Hepatocyte (in vitro differentiated cells): ENCODE measurements at places on chromosomes 1 and 21.
A peak's percentile ranks its signal among the peaks of the same experiment; 100 is the strongest.

DNA sequence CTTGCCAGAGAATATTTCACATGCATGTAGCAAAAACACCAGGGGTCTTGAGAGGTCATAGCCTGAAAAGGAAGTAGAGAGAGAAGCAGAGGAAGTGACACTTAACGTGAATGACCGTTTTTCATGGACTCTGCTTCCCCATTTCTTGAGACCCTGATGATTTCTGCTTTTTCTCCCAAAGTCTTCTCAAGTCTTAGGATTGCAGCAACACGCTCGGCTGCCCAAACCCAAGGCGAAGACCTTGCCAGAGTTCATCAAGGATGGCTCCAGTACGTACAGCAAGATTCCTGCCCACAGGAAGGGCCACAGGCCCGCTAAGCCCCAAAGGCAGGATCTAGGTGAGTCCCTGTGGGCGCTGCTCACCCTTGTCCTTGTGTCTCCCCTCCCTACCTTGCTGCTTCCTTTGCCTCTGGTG is 12.8 kb downstream of the THEMIS2 start:
- DNase-seq, result no peak

GRCh38 chr1:159991513-159991912 is 37.5 kb upstream of the SLAMF9 start:
- DNase-seq, result peak; percentile 42

DNA sequence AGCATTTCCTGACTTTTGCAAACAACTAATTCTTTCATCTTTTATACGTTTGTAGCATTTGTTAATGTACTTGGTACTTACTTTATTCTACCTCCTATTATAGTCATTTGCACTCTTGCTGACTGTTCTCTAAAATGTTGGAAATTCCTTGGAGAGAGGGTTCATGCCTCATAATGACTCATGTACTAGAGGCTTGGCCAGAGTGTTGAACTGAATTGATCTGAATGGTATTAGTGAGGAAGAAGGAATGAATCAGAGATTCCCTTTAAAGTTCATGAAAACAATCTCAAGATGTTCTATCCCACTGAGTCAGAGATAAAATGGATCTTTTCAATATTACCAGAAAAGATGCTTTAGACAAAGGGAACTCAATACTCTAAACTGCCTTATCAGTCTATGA is 383.4 kb downstream of the SEC16B start:
- DNase-seq, result no peak

- no peak for DNase-seq
Measured at GRCh38 chr1:203454986-203455471, 20.6 kb upstream of the PRELP start.

GRCh38 chr1:237084341-237085077 is 42.5 kb downstream of the RYR2 start:
- DNase-seq, result no peak

GRCh38 chr1:184035719-184036516 is 1.6 kb downstream of the COLGALT2 start:
- no peak for DNase-seq

GRCh38 chr1:201539561-201540431 is 869 bp downstream of the NAV1 start:
- DNase-seq, result peak; percentile 71

DNA sequence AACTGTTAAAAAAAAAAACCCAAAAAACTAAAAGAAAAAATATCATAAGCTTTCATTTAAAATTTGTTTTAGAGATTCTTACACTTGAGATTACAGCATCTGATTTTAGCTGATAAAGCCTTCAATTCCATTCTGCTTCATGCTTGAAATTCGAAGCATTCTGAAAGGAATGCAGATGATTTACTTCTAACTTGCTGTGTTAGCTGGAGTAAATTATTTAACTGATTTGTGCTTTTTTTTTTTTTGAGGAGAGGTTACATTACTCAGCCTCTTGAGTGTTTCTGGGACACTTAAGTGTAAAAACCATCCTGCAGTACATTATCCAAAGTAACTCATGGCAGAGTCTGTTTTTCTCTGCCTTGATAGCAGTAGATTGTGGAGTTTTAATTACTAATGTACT is 4.5 kb upstream of the TRIM67 start:
- DNase-seq, result no peak

- DNase-seq, result no peak
Measured at GRCh38 chr1:48016515-48016914, 19.3 kb upstream of the TRABD2B start.

GRCh38 chr1:12138196-12139168 is 28.3 kb upstream of the TNFRSF1B start:
- DNase-seq, result no peak

DNA sequence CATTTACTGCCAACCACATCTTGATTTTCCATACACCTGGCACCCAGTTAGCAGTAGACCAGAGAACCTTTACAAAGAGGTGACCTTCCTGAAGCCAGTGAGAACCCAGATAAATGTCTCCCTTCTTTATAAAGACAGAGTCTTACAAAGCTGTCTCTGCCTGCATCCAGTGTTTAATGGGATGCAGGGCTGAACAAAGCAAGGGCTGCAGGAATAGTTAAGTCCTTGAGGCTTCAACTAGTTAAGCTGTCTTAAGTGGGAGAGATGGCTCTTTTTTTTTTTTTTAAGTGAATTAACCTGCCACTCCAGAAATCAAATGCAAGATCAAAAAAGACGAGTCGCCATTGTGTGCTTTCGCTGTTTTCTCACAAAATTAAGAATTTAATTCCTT is 1.5 kb downstream of the AHCYL1 start:
- DNase-seq, result no peak

DNA sequence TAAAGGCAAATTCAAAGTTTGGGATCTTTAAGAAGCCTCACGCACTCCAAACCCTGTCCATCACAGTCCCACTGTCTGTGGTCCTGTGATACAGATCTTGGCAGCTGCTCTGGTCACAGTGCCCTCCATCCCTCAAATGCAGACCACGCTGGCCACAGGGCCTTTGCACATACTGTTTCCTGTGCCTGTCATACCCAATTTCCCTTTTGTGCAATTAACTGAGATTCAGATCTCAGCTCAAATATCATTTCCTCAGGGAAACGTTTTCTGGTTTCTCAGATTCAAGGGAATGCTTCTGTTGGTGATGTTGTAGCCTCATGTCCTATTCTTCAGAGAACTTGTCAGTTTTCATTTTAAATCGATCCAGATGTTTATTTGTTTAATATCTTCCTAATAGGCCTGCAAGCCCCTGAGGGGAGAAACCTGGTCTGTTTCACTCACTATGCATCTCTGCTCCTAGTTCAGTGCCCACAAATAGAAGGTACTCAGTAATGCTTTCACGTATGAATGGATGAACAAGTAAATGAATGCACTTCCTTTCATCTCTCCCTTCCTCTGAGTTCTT is 24.2 kb upstream of the GRIK3 start:
- DNase-seq, result no peak

GRCh38 chr1:172544481-172545104 is 11.6 kb downstream of the SUCO start:
- no peak for DNase-seq

DNA sequence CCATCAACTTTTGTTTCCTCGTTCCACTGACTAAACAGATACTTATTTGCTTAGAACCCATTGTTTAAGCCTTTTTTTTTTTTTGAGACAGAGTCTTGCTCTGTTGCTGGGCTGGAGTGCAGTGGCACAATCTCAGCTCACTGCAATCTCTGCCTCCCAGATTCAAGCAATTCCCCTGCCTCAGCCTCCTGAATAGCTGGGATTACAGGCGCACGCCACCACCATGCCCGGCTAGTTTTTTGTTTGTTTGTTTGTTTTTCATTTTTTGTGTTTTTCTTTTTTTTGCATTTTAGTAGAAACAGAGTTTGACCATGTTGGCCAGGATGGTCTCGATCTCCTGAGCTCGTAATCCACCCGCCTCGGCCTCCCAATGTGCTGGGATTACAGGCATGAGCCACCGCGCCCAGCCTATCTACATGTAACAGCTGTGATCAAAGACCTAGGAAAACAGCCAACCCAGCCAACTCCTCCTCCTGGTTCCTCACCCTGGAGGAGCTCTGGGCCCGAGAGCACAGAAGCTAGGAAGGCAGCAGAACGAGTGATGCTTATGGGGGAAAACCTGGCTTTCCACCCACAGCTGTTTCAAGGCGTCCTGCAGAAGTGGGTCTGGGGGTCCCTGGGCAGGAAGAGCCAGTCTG is 32.9 kb downstream of the KCNN3 start:
- no peak for DNase-seq

DNA sequence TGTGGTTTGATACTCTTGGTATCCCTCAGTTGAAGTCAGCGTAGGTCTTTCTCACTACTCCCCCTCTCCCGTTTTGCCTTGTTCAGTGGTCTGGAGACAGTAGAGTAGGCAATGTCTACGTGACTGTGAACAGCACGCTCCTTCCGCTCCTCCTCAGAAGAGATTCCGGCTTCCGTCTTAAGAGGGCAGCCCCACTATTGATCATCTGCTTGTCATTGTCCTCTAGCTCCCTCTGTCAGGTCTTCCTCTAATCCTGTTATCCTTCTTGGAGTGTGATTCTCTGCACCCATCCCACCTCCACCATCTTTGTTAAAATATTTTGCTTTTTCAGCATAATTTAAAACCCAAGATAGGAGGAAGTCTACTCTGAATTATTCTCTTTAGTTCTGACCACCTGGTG is 129.9 kb upstream of the KCNK2 start:
- DNase-seq, result no peak

DNA sequence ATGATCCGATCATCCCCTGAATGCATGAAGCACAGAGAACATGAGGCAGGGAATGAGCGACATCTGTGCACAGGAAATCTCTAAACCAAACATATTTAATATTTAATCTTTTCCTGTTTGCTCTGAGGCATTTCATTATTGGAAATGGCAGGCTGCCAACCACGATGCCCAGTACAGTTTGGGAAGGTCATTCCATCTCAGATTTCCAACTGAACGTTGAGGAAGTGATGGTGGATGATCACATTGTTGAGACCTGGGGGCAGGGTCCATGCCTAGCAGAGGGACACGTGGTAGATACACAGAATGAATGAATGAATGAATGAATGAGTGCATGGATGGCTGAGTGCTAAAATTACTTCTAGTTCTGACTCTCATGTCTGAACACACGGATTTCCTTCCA is 15.9 kb upstream of the FASLG start:
- no peak for DNase-seq

- no peak for DNase-seq
Measured at GRCh38 chr1:16122350-16122881, 33.5 kb downstream of the EPHA2 start.

GRCh38 chr1:208071435-208072031 is 160.6 kb upstream of the CD34 start:
- no peak for DNase-seq

GRCh38 chr1:211928993-211929637 is 98.6 kb upstream of the LPGAT1 start:
- peak; percentile 77 for DNase-seq

DNA sequence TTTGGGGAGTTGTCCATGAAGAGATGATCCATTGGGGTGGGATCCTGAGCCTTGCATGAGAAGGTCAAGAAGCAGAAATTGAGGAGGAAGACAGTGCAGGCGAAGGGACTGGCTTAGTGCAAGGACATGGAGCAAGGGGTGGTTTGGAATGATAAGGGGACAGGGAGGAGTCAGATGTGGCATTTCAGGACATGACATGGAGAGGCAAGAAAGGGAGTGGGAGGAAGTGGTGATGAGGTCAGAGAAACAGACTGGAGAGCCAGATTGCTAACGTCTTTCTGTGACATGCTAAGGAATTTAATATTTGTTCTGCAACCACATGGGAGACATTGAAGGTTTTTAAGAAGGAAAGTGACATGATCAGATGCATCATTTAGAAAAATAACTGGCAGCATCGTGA is 346.8 kb upstream of the FMN2 start:
- no peak for DNase-seq

DNA sequence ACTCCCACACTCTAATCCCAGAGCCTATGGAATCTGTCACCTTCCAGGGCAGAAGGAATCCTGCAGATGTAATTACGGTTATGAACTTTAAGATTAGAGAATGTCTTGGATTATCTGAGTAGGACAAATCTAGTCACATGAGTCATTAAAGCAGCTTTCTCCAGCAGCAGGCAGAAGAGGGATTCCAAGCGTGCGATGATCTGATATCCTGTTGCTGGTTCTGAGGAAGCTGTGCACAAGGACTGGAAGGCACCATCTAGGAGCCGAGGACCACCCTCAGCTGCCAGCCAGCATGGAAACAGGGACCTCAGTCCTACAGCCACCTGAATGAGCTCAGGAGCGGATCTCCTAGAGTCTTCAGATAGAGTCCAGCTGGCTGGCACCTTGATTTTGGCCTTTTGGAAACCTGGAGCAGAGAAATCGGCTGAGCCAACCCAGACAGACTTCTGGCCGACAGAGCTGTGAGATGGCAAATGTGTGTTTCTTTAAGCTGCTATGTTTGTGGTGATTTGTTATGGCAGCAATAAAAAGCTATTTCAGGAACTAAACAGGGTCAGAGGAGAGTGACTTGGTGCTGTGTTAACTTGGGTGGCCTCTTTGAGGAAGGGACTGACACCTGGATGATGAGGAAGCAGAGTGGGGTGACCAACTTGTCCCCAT is 34.5 kb downstream of the LRRN2 start:
- DNase-seq, result peak; percentile 37

DNA sequence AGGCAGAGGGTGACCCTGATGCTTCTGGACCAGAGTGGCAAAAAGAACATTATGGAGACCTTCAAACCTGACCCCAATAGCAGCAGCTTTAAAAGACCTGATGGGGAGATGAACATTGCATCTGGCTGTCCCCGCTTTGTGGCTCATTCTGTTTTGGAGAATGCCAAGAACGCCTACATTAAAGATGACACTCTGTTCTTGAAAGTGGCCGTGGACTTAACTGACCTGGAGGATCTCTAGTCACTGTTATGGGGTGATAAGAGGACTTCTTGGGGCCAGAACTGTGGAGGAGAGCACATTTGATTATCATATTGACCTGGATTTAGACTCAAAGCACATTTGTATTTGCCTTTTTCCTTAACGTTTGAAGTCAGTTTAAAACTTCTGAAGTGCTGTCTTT is 45.8 kb downstream of the TRAF5 start:
- DNase-seq, result no peak

DNA sequence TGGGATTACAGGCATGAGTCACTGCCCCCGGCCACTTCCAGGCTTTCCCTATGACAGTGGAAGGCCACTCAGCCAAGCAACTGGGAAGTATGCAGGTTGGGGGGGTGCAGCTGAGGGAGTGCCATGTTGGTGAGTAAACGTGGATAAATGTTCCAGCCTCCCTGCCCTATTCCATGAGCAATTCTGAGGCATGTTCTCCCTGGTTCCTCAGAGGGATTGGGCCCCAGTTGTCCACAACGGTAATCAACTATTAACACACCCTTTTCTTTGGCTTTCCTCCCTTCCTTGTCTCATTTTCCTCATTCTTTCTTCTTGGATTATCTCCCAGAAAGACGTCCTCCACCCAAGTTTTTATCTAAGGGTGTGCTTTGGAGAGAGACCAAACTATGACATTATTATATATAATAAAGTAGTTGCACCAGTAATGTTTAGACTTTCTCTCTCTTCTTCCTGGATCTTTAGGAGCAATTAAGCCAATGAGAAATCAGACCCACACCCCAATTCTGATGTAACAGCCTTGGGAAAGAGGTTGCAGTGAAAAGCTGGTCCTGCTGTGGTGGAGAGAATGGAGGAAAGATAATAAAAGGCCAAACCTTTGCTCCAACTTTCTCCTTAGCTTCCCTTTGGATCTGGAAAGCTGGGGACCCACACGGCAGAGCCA is 6.8 kb upstream of the SLAMF9 start:
- peak; percentile 65 for DNase-seq

GRCh38 chr1:98398649-98399048 is 262.9 kb upstream of the SNX7 start:
- no peak for DNase-seq

- no peak for DNase-seq
Measured at GRCh38 chr1:201769966-201770365, 59.0 kb upstream of the IPO9 start.
